Suppressor macrophage treated with lipopolysaccharide for 4 hours (primary cell): ENCODE measurements at places on chromosomes 11 and 22.

DNA sequence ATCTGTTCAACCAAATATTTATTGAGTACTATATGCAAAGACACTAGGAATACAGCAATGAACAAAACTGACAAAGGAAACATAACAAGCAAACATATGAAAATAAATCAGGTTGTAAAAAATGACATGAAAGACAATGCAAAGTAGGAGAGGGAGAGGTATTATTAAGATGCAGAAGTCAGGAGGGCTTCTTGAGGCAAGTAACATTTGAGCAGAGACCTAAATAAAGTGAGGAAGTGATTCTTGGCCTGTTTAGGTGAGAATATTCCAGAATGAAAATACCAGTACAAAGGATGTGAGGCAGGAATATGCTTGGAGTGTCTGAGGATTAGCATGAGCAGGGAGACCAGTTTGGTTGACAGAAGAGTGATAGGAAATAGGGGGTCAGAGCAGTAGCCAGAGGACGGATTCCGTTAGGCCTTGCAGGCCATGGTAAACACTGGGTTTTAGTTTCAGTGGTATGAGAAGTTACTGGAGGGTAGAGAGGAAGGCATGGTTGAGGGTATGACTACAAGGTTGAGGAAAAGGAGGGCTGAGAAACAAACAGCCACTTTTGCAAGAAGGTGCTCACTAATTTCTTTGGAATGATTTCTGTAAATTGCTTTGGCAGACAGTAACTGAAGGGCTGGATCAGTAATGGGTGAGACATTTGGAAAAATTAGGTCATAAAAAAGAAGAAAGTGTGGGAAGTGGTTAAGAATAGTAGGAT is 191.9 kb downstream of the SWAP70 start:
- DNase-seq: no peak

- no peak for DNase-seq
These were observed 8.9 kb upstream of the UCP2 start for GRCh38 chr11:73991471-73992006.

DNA sequence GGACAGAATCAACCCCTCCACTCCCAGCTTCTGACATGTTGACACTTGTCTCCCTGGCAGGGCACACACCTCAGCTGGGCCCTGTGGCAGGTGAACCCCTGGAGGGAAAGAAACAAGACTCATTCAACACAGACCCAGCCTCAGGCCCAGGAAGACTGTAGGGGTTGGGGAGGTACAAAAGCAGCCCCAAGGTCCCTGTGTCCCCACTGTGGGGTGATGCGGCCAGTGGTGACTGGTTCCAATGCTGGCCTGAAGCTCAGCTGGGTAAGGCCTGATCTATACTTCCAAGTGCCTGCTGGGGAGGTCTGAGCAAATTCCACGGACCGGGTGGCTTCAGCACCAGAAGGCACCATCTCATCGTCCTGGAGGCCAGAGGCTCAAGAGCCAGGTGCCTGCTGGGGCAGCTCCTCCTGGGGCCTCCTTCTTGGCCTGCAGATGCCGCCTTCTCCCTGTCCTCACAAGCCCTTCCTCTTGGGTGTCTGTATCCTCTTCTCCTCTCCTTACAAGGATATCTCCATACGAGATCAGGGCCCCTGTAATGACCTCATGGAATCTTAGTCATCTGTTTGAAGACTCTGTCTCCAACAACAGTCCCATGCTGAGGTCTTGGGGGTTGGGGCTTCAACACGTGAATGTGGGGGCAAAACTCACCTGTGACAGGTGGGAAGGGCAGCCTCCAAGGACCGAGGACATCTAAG is 1492.1 kb downstream of the BRD1 start:
- no peak for DNase-seq

- DNase-seq: peak; percentile 66
These were observed 2.2 kb downstream of the C11orf24 start for GRCh38 chr11:68269414-68270081.

GRCh38 chr11:116787436-116787785 is 412 bp downstream of the ZPR1 start:
- DNase-seq: no peak
